Activated naive CD4-positive, alpha-beta T cell (primary cell): ENCODE measurements at places on chromosomes 2 and 18.

GRCh38 chr18:54280220-54280569 lies 10.9 kb downstream of the POLI start:
- DNase-seq = no peak

DNA sequence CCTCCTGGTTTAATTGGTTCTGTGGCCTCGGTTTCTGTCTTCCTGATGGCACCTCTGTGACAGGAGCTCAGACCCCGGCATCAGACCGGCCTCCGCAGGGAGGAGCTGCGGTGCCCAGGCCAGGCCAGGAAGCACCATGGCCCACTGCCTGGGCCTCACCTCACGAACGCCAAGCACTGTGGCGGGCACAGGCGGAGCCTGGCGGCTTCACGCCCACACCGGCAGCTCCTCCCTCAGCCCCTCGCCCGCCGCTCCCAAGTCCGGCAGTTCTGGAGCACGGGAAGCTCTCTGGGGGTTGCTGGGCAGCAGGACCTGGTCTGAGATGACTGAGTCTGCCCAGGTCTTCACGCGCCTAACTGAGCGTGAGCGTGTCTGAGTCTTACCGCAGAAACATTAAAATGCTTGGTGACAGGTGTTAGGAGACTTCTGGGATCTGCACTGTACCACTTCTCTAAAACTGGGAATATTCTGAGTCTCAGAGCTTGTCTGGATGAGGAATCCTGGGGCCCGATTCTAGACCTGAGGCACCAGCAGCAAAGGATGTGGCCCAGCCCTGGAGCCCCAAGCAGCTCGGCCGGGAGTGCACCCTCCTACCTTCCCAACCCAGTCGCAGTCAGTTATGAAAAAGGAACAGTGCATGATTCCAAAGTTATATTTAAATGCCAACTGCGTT lies 21.9 kb downstream of the RTP5 start:
- no peak for DNase-seq

GRCh38 chr2:143263066-143263625 lies 133.9 kb downstream of the ARHGAP15 start:
- no peak for DNase-seq

DNA sequence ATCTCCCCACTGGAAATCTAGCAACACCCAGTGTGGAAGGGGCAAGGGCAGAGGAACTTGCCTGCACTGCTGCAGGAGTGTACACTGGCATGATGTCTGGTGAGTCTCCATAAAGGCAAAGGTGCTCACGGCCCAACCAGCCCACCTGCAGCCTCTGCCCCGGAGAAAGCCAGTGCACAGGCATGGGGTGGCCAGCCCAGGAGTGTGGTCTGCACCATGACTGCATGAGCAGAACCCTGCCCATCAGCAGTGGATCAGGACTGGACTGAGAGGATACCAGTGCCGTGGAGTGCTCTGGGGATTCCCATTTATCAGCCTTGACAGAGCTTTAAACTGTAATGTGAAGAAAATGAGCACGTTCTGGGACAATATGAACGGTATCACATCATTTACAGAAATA lies 342.6 kb upstream of the HS6ST1 start:
- no peak for DNase-seq

GRCh38 chr2:152466041-152466440 lies 131.1 kb downstream of the FMNL2 start:
- no peak for DNase-seq

- no peak for DNase-seq
Observed at GRCh38 chr2:225556461-225556860, 157.0 kb downstream of the NYAP2 start.

- DNase-seq = no peak
Observed at GRCh38 chr2:5665066-5665465, 27.1 kb upstream of the SOX11 start.

DNA sequence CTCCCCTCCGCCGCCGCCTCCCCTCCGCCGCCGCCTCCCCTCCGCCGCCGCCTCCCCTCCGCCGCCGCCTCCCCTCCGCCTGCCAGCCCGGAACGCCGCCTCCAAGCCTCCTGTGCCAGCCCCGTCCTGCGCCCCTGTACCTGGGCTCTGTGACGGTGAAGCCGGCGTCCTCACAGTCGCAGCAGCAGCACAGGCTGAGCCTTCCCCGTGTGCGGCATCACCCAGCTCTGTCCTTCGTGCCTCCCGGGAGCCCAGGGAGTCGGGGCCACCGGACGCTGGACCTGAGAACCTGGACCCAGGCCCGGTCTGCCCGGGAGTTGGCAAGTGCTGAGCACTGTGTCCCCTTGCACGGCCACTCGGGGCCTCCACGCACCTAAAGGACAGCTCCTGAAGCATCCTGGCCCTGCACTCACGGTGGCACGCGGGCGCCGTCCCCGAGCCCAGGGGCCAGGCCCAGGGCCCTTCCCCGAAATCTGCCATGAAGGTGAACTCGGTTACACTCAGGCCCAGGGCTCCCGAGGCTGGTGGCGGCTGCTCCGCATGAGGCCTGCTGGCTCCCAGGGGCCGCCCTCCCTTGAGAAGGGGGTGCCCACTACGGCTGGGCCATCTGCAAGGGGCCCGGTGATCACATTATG lies 32.9 kb downstream of the RTP5 start:
- no peak for DNase-seq

DNA sequence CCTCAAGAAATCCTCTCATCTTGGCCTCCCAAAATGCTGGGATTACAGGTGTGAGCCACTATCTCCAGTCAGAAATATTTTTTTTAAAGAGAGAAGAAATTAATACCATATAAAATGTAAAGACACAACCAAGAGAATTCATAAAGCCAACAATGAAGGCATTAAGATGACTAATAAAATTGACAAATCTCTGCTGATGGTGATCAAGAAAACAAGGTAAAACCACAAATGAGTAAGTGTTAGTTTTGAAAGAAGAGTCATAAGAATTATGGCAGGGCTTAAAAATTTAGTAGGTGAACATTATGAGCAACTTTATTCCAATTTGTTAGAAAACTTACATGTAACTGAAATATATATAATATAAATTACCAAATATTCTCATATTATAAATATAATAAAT lies 752.8 kb upstream of the CELF4 start:
- no peak for DNase-seq
